ENCODE measurements at places on chromosomes 16 and 17. TPM values are rescaled to one million over a fixed set of nuclear protein-coding genes. Genes with fewer than 3 reads are reported as not detected.

DNA sequence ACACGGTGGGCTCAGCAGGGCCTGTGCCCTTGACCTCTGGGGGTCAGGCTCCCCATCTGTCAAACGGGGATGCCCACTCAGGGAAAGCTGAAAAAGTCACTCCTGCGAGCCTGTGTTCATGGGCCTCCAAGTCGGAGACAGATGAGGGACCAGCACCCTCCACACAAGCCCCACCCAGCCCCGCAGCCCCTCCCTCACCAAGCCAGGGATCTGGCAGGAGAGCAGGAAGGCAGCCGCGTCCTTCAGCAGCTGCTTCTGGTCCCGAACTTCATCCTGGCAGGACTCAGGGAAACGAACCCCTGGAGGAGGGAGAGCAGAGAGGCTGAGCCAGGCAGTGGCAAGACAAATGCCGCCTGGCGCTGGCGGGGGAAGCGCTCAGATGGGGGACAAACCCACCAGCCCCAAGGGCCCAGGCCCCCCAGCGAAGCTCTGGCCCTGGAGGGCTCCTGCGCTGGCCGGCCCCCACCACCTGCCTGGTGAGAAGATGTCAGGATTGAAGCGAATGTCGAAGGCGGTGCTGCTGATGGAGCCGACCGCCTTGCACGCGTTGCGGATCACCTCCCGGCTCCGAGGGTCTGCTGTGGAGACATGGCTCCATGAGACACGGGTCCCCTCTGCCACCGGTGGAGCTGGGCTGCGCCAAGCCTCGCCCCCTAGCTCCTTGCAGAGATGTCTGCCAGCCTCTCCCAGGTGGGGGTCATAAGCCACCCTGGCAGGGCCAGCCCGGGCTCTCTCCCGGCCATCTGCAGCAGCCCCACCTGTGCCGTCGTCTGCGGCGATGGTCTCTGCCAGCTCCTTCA, 15.4 kb downstream of the CLUH start:
- DNase-seq = no peak

DNA sequence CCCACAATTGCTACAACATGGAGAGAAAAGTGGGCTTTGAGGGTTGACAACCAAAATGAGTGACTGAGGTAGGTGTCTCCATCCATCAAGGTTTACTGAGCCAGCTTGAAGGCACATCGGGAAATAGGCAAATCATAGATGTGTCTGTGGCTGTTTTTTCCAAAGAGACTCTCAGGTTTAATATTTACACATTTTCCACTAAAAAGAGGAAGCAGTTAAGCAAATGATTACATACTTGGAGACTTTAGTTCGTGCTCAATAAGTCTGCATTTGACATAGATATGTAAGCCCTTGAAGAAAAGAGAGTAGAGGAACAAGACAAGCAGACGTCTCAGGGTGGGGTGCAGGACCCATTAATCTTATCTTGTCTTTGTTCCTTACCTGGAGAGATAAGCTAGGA, 148.9 kb upstream of the COX10 start:
- no peak for DNase-seq

- no peak for DNase-seq
These were observed 11.8 kb upstream of the FOXK2 start for GRCh38 chr17:82507631-82508175.

LUC7L3 gene
- total RNA-seq = 34.5 TPM

GRCh38 chr16:51418258-51418657, 267.2 kb upstream of the SALL1 start:
- DNase-seq = no peak

DNA sequence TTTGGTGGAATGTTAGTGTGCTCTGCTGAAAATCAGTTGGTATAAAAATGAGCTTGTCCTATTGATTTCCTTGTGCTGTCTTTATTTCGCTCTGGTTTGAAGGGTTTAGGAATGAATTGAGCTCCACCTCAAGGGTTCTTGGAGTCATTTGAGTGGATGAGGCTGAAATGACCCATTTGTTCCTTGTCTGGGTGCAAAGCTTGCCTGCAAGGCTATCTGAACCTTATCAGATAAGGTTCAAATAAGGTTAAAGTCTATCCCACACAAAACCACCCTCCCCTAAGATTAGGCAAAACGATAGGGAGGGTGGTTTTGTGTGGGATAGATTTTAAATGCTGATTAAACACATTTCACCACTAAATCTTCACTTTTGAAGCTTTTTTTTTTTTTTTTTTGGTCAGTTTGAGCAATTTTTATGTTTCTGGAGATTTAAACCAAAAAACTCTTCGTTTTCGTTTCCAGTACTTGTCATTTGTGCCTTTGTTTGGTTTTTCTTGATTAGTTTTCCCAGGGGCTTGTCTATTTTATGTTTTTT, 62.7 kb downstream of the ARHGAP44 start:
- DNase-seq = no peak

- no peak for DNase-seq
These were observed 229.4 kb upstream of the CACNG5 start for GRCh38 chr17:66605541-66605940.

GRCh38 chr16:19474617-19475016, 47.3 kb downstream of the GDE1 start:
- no peak for DNase-seq

DNA sequence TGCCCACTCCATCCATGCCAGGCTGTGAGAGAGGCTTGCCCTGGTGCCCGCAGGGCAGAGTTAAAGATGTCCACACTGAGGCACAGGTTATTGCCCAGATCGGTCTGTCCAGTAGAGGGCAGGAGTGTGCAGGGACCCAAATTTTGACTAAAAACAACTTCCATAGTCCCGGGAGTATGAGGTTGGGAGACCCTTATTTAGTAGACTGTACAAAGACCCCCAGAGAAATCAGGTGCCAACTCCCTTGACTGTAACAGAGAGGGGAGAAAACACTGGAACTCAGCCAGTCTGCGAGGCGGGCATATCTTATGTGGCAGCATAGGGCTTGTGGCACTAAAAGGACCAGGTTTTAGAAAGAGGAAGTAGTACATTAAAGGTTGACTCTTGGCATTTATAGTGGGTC, 43.4 kb downstream of the HNF1B start:
- no peak for DNase-seq

TNP2 gene
- total RNA-seq = not detected

- DNase-seq = no peak
These were observed 9.4 kb downstream of the GJC1 start for GRCh38 chr17:44820631-44821212.

DNA sequence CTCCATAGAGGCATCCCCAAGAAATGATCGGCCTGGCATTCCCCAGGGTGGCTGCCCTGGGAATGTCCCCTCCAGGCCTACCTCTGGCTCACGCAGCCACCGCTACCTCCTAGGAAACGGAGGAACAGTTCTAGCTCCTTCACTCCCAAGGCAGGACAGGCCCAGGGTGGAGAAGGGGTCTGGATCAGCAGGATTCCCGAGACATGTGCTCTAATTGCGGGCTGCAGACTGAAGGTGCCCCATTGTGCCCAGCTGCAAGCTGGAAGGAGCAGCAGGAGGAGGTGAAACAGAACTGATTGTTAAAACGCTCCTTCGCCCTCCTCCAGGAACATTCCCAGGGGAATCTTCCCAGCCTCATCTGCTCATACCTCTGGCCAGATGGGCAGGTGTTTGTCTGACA, 40.8 kb downstream of the SCNN1G start:
- no peak for DNase-seq

GRCh38 chr16:57532266-57532625, 4.1 kb downstream of the CCDC102A start:
- no peak for DNase-seq

Data from hematopoietic multipotent progenitor cell (in vitro differentiated cells).